ENCODE measurements at places on chromosomes 16 and 17.

GRCh38 chr16:46785076-46785845 lies 37.1 kb upstream of the MYLK3 start:
- DNase-seq = no peak

DNA sequence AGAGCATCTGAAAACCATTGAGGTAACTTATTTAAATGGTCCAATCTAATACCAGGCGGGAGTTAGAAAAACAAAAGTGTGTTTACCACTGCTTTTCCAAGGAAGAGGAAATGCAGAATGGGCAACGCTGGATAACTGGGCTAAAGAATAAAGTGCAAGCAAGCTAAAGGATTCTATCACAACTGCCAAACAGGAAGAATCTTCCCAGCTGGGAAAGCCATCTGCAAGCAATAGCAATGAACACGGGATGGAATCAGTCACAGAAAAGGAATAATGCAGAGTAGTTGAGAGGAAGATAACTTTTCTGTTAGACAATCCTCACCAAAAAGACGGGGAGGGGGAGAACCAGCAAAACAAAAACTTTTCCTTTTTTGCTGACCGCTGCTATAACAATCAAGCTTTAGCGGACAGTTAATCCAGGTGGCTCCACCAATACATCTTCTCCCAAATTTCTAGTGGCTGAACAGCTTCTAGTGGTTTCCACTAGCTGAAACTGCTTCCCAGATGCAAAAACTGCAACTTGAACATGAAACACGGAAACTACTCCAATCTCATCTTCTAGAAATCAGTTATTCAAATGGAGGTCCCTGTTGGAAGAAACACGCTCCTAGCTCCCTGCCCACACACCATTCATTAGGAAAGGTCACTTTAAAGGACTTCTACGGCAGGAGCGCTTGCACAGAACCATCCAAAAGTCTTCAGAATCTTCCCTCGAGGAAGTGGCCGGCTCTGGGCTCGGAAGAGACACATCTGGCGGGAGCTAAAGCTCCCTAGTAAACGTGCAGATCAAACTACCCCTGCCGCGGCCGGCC lies 929 bp downstream of the TMEM11 start:
- DNase-seq = no peak

GRCh38 chr17:33021731-33022408 lies 30.2 kb downstream of the SPACA3 start:
- DNase-seq = no peak

GRCh38 chr16:16033208-16033717 lies 83.8 kb downstream of the ABCC1 start:
- peak; percentile 33 for DNase-seq

DNA sequence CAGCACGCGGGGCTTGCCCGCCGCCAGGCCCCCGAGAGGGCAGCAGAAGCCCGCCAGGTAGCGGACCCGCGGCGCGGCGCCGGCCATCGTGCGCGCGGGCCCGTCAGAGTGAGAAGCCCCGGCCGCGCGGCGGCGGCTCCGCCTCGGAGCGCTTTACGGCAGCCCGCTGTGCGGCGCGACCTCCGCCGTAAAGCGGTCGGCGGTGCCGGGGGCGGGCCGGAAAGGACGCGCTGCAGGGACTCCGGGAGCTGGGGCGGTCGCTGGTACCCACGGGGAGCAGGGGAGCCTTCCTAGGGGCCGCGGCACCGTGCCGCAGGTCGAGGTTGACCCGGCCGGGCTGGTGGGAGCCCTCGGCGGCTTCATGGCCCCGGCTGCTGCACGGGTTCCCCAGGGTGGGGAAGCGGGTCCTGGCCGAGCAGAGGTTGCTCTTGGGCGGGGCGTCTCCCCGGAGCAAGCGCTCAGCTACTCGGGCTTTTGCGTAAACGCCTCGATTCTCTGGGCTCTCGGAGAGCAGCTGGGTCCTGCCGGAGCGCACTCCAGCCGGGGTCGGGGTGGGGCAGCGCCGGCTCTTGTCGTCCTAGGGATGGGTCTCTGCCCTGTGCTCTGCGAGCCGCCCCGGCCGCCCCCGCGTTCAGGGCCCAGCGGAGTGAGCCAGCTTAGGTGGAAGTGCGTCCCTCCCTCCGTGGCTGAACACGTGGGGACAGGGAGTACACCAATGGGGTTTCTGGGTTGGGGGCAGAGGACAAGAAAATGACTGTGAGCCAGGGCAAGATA lies at the start of gene FAAP100:
FAAP100 (minus strand) TSS at position 110 of the 774 bp plus-strand sequence; CDS start at position 87, 23 bp downstream.
- peak; percentile 92 for DNase-seq

DNA sequence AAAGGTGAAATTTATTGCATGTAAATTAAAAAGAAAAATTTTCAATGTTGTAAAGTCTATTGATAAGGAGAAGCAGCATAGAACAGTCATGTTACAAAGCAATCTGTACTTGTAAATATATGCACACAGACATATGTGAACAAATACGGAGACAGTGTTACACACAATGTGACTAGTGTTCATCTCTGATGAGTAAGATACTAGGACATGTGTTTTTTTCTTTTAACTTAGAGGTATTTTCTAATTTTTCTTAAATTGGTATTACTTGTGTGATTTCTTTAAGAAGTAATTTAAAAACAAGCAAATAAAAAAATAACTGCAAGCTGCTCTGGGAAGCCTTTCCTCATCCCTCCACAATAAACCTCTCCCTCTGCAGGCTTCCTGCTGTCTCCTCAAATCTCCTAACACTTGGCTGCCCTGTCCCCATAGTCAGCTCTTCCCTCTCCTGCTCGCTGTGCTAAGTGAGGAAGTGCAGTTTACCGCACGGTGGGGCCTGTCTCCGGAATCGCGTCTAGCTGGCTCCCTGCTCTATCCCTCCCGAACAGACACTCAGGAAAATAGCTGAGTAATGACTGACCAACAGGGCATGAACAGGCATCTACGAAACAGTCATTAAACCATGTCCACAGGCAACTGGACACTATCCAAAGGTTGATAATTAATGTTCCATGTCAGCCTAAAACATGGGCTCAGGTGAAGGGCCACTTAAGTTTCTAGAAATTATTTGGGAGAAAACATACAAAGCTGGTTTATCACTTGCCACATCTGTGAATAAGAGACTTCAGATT lies 35.9 kb downstream of the CMTM4 start:
- no peak for DNase-seq

DNA sequence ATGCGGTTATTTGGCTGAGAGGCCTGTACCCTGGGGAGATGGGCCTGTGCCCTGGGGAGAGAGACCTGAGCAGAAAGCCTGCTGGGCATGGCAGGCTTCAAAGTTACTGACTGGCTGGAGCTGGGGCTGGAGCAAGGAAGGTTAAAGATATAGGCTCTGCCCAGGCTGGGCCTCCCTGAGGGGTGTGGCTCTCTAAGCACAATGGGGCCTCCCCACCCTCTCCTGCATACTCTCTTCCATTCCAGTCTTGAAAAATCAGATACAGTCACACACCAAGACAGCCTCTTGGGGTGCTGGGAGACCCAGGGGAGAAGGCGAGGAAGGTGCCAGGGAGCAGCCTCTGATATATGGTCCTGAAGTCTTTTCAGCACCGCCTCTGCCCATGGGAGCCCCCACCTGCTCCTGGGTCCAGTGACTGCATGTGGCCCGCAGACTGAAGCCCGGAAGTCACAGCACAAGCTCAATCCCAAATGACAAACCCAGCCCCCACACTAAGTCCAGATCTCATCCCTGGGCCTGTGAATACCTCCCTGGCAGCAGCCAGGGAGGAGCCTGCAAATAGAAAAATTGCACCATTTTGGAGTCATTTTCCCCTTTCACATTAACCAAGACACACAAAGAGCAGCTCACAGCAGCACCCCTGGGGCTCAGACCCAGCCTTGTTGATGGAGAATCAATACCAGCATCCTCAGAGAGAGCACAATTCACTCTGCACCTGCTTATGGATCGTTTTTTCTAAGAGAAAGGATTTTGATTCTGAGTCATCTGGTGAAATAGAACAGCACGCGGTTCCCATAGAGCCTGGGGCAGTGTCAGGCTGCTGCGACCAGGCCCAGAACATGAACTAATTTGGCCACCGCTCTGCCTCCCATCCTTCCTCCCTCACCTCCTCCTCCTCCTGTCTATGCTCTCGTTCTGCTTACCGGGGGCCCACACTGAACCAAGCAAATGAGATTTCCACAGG lies 25.6 kb upstream of the CACNG1 start:
- no peak for DNase-seq

Measured in activated T-cell treated with anti-CD3 and anti-CD28 coated beads, Interleukin-2, amount 50 U/mL, for 24 hours (primary cell).